Nephron progenitor cell (in vitro differentiated cells): ENCODE measurements at places on chromosomes 7 and 10.

GRCh38 chr7:27842094-27842692 is 102.2 kb downstream of the TAX1BP1 start:
- DNase-seq, result no peak

GRCh38 chr10:22633106-22633505 is 81.3 kb downstream of the PIP4K2A start:
- DNase-seq, result no peak

- DNase-seq, result no peak
Measured at GRCh38 chr7:124635416-124635815, 130.2 kb downstream of the GPR37 start.

- no peak for DNase-seq
Measured at GRCh38 chr7:75950111-75950681, 35.2 kb downstream of the POR start.

GRCh38 chr10:71344154-71344925 is 25.3 kb downstream of the SLC29A3 start:
- no peak for DNase-seq

DNA sequence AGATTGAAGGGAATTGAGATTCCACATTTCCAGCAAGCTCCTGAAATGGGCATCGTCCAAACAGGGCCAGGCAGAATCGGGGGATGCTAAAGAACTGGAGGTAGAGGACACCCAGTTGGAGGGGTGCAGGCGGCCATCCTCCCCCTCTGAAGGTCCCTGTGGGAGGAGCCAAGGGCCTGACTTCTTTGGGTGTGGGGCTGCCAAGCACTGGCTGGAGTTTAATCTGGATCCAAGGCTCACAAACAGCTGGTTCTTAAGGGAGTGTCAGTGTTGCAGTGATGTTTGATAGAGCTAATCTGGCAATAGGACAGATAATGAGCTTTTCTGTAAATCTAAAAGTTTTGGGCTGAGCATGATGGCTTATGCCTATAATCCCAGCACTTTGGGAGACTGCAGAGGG is 20.8 kb downstream of the TSPAN14 start:
- no peak for DNase-seq

- no peak for DNase-seq
Measured at GRCh38 chr7:20083781-20084180, 133.4 kb downstream of the MACC1 start.

DNA sequence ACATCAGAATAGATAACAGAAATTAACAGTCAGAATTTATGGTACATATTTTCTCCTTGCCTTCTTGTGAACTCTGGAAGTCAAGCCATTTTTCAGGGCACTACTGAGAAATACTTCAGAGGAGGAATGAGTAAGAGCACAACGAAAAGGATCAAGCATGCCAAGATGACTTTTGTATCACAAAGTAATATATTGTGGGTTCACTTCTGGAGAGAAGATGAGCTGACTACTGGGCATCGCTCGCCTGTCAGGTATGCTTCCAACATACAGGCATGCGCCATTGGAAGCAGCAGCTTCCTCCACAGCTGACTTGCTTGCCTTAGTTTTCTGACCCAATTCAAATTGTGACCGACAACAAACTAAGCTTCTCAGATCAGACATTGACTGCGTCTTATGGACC is 137.3 kb downstream of the VTI1A start:
- DNase-seq, result no peak

DNA sequence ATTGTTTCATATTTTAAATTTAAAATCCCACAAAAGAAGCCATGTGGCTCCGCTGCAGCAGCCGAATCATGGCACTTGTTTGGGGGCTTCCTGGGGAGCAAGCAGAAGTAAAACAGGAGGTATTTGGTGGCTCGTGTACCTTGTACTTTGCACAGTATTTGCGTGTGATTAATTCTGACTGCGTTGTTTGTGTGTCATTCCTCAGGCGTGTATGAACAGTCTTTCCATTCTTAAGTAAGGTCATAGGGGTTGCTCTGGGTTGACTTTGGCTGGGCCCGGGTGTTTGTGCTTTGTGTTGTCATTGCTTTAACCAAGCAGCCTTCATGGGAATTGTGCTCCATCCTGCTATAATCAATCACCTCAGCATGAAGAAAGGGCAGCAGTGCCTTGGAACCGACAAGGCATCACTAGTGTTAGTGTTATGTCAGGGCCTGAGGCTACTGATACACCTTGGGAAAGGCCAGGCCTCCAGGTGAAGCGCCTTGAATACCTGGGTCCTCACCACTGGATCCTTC is 182.4 kb downstream of the ARHGAP21 start:
- no peak for DNase-seq

GRCh38 chr10:10302689-10303088 is 715.0 kb upstream of the CELF2 start:
- DNase-seq, result no peak

DNA sequence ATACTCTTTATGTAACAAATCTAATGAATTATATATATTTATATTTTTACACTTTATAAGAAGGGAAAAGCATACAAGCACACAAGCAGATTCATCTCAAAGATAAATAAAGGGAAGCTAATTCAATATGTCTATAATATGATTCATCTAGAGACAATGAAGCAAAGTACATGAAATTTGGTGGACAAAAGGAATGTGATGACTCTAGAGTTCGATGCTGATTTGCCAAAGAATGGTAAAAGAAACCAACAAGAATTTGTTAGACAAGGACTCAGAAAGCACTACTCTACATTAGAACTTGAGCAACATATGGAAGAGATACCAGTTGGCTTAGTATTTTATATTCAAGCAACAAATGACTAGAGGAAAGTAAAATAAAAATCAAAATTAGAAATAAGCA is 536.5 kb upstream of the TEX47 start:
- no peak for DNase-seq

GRCh38 chr7:1668396-1669063 is 1.5 kb upstream of the ELFN1 start:
- no peak for DNase-seq

DNA sequence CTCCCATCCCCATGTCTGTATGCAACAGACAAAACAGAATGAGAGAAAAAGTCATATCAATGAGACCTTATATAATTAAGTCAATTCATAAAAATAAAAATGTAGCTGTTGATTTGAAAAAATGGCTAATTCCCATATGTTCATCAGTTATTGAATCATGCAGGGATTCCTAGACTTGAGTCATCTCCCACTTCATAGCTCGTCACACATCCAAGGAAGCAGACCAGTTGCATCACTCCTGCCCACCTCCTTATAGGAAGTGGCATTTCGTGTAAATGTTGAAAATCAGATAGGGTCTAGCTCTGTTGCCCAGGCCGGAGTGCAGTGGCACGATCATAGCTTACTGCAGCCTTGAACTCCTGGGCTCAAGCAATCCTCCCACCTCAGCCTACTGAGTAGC is 56.1 kb upstream of the SH2B2 start:
- no peak for DNase-seq

- DNase-seq, result no peak
Measured at GRCh38 chr10:124547647-124548168, 86.1 kb downstream of the LHPP start.

DNA sequence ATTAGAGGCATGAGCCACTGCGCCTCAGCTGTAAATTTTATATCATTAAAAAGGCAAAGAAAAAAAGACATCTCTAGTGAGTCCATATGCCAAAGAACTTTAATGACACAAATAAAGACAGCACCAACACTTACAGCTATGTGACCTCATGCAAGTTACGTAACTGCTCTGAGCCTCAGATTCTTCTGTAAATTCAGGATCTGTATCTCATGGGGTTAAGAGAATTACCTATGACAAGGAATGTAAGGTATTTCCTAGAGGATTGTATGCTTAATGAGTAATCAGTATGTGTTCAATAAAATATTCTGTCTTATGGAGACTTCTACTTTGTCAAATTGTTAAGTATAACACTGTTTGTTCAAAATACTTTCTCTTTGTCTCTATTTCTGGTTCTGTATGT is 274.0 kb upstream of the GLI3 start:
- no peak for DNase-seq

DNA sequence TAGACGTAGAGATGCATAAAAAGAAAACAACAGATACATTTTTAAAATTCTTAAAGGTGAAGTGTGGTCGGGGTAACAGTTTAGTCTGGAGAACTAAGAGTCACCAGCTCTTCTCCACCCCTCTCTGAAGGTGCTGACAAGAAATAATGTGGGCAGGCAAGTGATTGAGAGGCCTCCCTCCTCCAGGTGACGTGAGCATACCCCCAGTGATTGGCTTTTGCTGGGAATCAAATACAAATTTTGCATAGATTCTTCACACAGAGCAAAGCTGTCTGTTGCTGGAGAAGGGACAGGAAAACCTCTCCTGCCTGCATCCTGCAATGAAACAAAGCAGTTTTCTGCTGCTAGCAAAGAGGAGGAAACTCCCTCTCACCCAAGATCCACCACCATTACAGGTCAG is 115.0 kb downstream of the DGKB start:
- DNase-seq, result no peak

DNA sequence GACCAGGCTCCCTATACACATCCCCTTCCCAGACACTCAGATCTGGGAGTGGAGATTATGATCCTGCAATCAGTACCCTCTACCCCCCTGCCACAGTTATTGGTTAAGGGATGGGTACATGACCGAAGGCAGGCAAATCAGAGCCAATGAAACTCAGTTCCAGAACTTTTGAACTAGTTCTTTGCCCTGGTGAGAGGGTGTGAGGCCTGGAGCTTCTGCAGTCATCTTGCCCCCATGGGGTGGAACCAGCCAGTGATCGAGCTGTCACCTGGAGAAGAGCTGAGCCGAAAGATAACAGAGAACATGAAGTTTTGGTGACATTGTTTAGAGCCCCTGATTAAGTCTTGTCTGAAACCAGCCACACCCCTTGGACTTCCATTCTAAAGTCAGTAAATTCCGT is 88.2 kb upstream of the DUSP5 start:
- DNase-seq, result no peak

DNA sequence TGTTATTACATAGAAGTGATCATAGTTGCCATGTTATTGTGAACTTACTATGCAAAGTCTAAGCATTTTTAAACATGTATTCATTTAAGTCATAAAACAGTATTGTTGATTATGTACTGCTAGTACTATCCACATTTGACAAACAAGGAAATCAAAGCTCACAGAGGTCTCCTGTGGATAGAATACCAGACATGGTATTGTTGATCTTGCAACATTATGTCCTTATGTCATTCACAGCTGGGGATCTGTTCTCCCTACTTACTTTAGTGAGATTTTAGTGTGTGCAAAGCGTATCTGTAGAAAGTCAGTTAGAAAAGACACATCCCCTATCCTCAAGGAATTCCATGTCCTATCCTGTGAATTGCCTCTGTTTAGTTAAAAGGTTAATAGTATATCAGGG is 106.1 kb downstream of the SND1 start:
- no peak for DNase-seq

DNA sequence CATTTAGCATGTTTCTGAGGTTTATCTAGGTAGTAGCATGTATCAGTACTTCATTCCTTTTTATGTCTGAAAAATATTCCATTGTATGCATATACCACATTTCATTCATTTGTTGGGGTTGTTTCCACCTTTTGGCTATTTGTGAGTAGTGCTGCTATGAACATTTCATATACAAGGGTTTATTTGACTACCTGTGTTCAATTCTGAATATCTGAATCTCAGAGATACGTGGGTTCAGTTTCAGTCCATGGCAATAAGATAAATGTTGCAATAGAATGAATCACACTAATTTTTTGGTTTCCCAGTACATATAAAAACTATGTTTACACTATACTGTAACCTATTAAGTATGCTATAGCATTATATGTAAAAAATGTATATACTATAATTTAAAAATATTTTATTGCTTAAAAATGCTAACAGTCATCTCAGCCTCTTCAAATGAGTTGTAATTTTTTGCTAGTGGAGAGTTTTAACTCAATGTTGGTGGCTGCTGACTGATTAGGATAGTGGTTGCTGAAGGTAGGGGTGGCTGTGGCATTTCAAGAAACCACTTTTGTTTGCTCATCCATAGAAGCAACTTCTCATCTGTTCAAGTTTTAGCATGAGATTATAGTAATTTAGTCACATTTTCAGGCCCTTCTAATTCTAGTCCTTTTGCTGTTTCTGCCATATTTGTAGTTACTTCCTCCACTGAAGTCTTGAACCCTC is 13.9 kb downstream of the PLEKHA1 start:
- DNase-seq, result no peak

DNA sequence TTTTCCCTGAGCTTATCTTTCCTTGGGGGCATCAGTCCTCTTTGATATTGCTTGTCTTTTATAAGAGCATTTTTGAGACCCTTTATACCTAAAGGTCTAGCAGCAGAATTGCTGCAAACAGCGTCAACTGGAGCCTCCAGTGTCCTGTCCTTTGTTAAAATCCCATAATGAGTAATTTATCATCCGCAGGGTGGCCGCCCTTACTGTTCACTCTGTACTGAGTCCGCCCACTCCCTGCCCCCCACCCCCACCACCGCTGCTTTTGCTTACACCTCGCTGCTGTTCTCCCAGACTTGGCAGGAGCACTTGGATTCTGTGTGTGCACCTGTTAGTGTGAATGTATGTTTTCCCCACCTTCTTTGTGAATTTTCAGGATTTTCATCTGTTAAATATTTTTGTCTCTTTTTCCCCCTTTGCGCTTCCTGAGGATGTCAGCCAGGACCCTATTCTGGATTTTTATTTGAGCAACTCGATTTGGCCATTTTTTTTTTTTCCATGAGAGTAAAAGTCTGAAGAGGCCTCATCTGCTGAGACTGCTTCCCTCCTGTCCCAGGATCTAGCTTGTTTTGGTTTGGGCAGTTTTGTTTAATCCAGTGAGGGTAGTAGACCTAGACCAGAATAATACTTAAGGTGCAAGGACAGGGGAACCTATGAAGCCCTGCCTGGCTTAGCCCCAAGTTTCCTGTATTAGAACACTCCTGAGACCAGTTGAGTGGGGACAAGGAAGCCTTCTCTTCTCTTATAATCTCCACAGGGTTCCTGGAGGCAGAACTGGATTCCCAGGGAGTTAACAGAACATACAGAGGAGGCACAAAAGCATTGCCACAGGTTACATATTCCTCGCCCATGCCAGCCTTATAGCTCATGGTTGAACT is 8.2 kb downstream of the AGFG2 start:
- DNase-seq, result no peak

- DNase-seq, result no peak
Measured at GRCh38 chr7:139987691-139988516, 74.8 kb downstream of the PARP12 start.

GRCh38 chr10:110446277-110446676 is 51.4 kb upstream of the DUSP5 start:
- DNase-seq, result no peak

DNA sequence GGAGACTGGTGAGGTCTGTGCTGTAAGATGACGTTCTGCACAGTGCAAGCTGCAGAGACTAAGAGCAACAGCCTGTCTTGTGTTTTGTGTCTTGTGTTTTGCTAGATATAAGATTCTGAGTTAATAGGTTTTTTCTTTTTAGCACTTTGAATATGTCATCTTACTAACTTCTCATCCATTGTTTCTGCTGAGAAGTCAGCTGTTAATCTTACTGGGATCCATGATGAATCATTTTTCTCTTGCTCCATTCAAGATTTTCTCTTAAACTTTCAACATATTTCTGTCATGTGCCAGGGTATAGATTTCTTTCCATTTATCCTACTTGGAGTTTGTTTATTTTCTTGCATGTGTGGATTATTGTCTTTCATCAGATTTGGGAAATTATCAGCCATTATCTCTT is 290.3 kb downstream of the CELF2 start:
- no peak for DNase-seq

GRCh38 chr10:92969151-92969550 is 91.4 kb upstream of the CYP26C1 start:
- no peak for DNase-seq
